ENCODE measurements at places on chromosomes 4 and X.

GRCh38 chr4:48134081-48134480, at the start of gene TXK:
Gene TXK (minus strand): TSS chr4:48134250. CDS start chr4:48134170, 80 bp downstream.
- DNase-seq, result no peak

GRCh38 chr4:117284736-117285135, 199.4 kb upstream of the TRAM1L1 start:
- DNase-seq, result no peak

GRCh38 chr4:125735102-125735501, 420.3 kb downstream of the FAT4 start:
- DNase-seq, result no peak

- no peak for DNase-seq
Observed at GRCh38 chr4:178612733-178613132, 1170.5 kb upstream of the AGA start.

DNA sequence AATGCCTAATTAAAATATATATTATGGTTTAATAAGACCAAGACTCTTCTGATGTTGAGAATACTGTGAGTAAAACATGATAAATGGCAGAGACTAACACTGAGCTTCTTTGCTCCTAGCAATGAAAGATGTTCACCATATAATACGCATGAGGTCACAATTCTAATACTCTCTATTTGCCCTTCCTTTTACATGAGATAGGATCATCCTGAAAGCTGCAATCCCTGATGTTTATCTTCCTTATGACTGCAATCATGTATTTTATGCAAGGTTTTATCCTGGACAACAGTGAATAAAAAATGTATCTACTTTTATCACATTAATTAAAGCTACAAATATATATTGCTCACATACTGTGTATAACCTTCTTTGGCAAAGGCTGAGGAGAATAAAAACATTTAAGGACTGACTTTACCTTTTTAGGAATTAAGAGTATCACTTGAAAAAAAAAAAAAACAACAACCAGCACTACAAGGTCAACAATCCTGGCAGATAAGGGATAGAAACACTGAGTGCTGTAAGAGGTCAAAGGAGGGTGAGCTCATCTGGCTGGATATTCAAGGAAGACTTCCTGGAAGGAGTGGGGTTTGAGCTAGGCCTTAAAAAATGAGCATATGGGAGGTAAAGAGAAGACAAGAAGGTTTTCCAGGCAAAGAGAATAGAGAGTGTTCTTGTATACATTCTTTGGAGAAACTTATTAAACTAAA, 99.9 kb downstream of the AREG start:
- no peak for DNase-seq

DNA sequence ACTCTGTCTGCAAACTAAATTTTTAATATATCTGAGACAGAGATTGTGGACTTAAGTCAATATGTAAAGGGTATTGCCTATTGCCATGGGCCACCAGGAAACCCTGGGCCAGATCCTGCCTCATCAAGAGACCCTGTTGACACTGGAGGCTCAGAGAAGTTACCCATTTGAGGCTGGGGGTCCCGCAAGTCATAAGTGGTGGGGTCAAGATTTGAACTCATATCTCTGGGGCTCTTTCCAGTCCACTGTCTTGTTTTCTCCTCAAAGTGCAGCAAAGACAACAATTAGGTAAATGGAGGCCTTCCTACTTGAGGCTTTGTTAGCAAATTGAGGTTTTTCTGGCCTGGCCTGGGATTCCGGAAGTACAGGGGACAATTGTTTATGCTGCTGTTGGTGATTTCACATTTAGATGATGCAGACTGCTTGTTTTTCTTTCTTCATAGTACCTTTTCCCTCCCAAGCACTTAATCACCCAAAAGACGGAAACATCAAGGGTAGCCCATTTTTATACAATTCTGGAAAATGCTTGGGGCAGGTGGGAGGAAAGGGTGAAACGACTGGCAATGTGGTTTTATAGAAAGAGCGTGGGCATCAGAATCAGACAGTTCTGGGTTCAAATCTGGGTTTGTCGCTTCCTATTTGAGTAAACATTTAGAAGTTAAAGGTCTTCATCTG, 160.0 kb downstream of the SMIM20 start:
- DNase-seq, result no peak
